ENCODE measurements at places on chromosomes 3 and 15.
A peak's percentile ranks its signal among the peaks of the same experiment; 100 is the strongest.

DNA sequence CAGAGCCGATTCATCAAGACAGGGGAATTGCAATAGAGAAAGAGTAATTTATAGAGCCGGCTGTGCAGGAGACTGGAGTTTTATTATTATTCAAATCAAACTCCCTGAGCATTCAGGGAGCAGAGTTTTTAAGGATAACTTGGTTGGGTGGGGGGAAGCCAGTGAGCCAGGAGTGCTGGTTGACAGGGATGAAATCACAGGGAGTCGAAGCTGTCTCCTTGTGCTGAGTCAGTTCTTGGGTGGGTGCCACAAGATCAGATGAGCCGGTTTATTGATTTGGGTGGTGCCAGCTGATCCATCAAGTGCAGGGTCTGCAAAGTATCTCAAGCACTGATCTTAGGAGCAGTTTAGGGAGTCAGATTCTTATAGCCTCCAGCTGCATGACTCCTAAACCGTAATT lies 95.4 kb upstream of the CCDC80 start:
- no peak for DNase-seq

DNA sequence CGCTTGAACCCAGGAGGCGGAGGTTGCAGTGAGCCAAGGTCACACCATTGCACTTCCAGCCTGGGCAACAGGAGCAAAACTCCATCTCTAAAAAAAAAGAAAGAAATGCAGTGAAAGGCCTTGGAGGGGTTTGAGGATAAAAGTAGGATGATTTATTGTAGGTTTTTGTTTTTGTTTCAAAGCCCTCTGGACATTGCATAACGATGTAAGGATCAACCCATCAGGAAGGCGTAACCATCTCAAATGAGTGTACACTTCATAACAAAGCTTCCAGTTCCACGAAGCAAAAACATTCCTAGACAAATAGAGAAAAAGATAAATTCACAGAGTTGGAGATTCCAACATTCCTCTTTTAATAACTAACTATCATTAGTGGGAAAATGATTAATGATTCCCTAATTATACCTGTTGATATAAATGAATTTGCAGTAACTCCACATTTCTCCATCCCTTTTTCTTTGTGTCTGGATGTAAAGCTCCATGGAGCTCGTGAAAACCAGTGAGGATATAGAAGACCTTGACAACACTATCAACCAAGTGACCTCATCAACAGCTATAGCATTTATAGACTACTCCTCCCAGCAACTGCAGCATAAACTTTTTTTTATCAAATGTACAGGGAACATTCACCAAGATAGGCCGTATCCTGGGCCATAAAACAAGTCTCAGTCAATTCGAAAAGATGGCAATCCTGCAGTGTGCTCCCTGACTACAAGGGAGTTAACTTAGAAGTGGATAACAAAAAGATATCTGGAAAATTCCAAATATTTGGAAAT lies 48.7 kb upstream of the PPP4R2 start:
- no peak for DNase-seq

GRCh38 chr3:143236226-143236964 lies 116.8 kb downstream of the CHST2 start:
- no peak for DNase-seq

GRCh38 chr15:93121107-93121506 lies 32.1 kb upstream of the RGMA start:
- no peak for DNase-seq

DNA sequence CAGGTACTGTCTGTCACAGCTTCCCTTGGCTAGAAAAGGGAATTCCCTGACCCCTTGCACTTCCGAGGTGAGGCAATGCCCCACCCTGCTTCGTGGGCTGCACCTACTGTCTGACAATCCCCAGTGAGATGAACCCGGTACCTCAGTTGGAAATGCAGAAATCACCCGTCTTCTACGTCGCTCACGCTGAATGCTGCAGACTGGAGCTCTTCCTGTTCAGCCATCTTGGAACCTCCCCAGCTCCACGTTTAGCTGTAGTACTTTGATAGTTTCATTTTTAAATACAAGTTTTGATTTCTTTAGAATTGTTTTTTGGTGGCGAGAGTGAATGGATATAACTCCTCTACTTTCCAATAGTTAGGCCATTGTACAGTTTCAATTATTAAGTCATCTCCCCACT lies 17.8 kb upstream of the HDGFL3 start:
- no peak for DNase-seq

DNA sequence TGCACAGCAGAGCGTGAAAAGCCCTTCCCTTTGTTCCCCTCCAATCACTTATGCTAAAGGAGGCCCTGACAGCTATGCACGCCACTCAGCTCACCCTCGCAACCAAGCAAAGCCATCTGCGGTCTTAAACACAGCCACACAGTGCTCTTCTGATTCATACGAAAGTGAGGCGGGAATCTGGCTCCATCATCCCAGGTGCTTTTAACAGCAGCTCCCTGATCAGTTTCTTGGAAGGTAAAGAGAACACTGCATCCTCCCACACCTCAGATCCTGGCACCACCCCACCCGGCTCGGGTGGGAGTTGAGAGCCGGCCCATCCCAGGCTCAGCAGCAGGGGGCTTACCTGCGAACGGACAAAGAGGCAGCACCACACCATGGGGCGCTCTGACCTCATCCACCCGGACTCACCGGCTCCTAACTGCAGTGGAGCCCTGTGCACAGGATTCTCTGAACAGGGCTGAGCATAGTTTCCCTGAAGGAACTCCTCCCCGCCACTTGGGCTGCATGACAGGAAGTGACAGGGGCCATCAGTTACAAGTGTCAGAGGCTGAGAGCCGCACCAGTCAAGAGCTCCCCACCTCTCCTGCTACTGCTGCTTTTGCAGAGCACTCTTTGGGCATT lies 114.3 kb upstream of the ARHGEF3 start:
- peak; percentile 37 for DNase-seq

DNA sequence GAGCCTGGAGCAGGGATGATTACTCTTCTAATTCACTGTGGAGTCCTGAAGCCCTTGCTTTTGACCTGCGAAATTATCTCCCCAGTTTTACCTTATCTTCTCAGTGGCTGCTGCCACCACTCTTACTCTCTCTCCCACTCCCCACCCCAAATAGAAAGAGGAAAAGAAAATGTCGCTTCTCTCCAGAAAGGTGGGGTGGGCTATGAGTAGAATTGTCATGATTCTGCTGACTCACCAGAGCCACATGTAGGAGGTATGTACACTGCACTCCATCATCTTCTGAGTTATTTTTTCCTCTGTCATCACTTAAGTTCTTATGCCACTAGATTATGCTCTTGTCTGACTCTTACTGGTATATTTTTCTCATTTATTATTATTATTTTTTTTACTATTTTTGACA lies 43.9 kb upstream of the TMEM158 start:
- no peak for DNase-seq

DNA sequence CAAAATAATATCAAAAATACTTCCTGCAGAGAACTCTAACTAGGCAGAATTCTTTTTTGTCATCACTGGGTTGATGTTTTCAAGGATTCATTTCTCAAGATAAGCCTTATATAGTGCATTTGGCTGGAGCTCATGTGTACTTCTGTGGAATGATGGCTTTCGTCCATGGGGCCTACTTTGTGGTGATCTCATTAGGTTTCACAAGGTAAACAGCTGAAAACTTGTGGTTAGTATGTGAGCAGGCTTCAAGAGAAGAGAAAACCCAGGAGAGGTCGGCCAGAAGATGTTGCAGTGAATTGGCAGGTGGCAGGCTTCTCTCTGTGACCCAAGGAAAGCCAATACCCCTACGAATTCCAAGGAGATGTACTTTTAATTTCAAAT lies 121.4 kb upstream of the PHLDB2 start:
- DNase-seq, result peak; percentile 86
